Nephron progenitor cell (in vitro differentiated cells): ENCODE measurements at places on chromosomes 3 and 15.

DNA sequence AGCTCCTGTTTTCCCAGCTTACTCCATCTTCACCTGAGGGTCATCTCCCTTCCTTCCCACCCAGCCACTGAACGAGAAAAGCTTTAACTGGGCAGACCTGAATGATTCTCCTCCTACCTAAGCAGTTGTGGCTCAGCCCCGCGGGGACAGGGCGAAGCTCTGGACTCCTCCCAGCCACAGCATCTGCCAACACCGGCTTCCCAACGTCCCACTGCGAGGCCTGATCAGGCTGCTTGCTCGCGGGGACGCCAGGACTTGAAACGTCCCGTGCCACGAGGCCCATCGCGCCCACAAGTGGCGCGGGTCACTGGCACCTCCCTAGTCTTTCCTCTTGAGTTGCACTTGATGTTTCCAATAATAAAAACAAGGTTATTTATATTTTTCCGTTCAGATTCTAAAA, at the start of gene SPATA16:
SPATA16 (minus strand) TSS at position 250 of the 400 bp plus-strand sequence. CDS start 23,504 bp downstream, outside the sequence.
- no peak for DNase-seq

- DNase-seq: no peak
Measured at GRCh38 chr3:173552526-173552925, 155.0 kb downstream of the NLGN1 start.

- DNase-seq: no peak
Measured at GRCh38 chr3:14674841-14675240, at the start of gene C3orf20. Gene C3orf20, plus strand, starts transcription at chr3:14675141. Its CDS starts 7,573 bp downstream, at chr3:14682714.

DNA sequence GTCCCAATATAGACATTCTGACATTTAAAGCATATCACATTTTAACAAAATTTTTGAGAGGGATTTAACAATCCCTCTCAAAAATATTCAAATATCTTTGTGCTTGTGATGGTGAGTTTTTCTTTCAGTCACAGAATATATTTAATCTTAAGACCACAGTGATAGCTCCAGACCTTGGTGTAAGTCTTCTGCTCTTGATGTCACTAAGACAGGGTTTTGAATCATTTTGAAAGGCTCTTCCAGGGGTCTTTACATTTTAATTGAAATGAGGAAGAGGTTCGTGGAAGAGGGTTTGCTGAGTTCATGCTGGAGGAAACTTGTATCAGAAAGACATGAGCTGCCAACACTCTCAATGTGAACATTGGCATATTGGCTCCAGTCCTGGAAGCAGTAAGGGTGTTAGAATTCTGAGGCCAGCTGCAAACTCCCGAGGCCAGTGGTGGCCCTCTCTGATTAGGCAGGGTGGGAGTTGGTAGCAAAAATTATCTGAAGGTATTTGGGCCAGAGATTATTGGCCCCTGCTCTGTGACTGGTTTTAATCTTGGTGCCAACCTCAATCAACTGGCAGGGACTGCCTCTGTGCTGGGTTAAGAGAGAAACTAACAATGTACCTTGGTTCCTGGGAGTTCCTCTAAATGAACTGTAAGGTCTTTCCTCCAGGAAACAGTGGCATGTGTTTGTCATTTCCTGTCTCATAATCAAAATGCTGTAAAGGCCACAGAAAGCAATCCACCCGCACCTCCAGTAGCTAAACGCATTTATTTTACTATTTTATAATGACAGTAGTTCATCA, 5.3 kb downstream of the POU1F1 start:
- no peak for DNase-seq
